ENCODE measurements at places on chromosomes 7 and 10.

GRCh38 chr7:30142710-30143109 lies 7.9 kb downstream of the MTURN start:
- no peak for DNase-seq

GRCh38 chr10:75399461-75400162 lies 2.0 kb downstream of the ZNF503 start:
- DNase-seq: peak; percentile 40

DNA sequence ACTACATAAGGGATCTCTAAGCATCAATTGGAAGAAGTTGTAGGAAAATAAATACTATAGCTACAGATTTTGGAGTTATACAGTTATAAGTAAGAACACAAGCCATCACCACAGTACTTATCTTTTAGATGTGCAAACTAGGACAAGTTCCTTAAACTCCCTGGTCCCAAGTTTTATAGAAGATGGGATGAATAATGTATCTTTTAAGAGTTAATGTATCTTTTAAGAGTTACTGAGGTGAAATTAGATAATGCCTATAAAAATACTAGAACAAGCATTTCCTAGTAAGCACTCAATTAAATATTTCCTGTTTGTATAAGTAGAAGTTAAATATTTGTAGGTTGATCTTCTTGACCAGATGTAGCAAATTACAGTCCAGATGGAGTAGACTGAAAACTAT lies 56.8 kb downstream of the SEMA3A start:
- DNase-seq: no peak

DNA sequence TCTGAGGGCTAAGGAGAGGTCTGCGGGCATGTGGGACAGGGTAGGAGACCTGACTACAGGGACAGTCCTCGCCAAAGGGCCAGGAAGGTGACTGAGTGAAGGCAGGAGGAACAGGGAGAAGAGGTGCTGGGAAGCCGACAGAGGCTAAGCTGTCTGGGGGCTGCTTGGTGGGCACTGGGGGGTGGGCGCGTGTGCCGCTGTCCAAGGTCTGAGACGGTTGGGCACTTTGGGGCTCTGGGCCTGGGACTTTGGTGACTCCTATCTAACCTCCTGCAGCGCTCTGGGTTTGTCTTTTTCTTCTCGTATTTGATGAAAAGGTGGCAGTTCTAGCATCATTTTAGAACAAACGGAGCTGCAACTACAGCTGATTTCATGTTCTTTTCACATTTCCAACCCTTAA lies 141.5 kb downstream of the C10orf105 start:
- DNase-seq: no peak

DNA sequence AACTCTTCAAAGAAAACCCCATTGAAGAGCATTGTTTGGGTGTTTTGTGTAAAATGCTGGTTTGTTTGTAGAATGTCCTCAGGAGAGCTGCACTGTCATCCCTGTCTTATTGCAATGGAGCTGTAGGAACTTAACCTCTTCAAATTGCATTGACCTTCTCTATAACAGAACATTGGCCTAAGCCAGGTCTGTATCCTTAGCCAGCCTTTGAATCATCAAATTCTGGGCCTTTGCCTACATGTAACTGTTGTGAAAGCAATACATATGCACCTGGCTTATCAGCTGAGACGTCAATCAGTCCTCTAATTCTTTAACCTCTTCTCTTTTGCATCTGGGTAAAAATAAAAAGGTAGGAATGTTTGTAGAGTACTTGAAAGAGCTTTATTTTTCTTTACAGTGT lies 196.0 kb downstream of the CSTF2T start:
- no peak for DNase-seq

GRCh38 chr10:27819781-27820531 lies 74.3 kb upstream of the MKX start:
- DNase-seq: no peak

GRCh38 chr7:27940341-27940740 lies 200.4 kb downstream of the TAX1BP1 start:
- DNase-seq: no peak

GRCh38 chr7:96691702-96692101 lies 17.9 kb downstream of the SEM1 start:
- no peak for DNase-seq

DNA sequence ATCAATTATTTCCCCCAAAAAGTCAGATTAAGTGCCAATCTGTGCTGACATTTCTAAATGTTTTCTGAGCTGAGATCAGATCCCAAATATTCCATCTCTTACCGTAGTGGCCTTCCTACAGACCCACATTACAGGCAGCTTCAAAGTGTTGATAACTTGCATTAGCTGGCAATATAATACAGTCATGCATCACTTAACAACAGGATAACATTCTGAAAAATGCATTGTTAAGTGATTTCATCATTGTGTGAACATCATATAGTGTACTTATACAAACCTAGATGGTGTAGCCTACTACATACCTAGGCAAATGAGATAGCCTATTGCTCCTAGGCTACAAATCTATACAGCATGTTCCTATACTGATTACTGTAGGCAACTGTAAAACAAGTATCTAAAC lies 22.4 kb downstream of the SLC25A13 start:
- no peak for DNase-seq

- DNase-seq: no peak
Observed at GRCh38 chr10:103928784-103929183, 10.8 kb upstream of the STN1 start.

GRCh38 chr10:114281461-114281860 lies 42.4 kb downstream of the VWA2 start:
- DNase-seq: no peak

- DNase-seq: no peak
Observed at GRCh38 chr7:122027058-122027457, 117.0 kb downstream of the AASS start.

GRCh38 chr10:117537436-117537903 lies 5.1 kb upstream of the EMX2 start:
- no peak for DNase-seq

DNA sequence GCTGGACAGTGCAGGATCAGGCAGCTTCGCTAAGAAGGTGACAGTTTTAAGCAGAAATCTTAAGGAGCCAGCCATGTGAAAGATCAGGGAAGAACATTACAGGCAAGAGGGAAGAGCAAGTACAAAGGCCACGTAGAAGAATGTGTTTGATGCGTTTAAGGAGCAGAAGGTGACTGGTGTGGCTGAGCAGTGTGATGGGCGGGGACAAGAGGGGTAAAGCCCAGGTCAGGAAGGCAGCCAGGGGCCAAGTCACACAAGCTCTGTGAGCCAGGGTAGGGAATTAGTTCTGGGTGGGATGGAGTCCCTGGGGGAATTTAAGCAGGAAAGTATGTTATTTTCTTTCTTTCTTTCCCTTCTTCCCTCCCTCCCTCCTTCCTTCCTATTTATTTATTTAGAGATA lies 166.9 kb downstream of the SH3PXD2A start:
- no peak for DNase-seq

- DNase-seq: no peak
Observed at GRCh38 chr10:17782921-17783665, 26.1 kb upstream of the MRC1 start.

DNA sequence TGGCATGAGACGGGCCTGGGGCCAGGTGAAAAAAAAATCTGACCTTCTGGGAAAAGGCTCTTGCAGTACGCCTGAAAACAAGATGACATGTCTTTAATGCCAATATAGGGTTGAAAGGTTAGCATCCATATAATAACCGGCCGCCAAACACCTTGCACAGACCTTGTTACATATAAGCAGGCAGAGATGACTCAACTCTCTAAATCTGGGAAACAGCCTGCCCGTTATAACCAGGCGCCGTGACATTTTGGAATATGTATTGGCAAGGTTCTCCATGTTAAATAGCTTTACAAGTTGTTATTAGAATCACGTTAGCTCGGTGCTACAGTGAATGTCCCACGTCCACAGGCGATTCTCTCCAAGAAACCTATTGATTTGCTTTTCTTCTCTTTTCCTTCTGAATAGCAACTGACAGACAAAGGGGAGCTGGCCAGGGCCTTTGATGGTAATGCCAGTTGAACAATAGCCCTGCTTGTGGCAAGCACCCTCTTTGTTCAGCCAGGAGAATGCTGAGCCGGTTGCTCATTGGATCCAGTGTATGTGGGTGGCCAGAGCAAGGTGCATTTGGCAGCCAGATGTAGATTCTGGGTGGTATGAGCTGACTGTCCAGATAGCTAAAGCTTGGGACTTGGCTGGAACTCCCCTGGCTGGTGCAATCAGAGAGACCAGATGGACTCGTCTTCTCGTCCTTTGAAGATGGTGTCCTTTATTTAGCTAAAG lies 80.1 kb upstream of the AUTS2 start:
- DNase-seq: no peak

GRCh38 chr7:46153583-46153950 lies 232.5 kb upstream of the IGFBP3 start:
- no peak for DNase-seq

DNA sequence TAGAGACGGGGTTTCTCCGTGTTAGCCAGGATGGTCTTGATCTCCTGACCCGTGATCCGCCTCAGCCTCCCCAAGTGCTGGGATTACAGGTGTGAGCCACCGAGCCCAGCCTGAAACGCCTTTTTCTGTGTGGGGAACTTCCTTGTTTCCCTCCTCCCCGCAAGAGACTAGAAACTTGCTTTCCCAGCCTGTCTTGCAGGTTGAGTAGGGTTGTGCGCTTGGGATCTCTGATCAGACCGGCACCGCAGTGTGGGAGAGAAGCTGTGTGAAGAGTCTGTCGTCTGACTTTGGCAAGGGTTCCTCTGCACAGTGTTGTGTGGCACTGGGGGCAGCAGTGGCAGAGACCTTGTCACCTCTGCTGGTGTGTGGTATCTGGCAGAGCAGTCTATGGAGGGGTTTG lies 28.9 kb downstream of the RBM17 start:
- no peak for DNase-seq

DNA sequence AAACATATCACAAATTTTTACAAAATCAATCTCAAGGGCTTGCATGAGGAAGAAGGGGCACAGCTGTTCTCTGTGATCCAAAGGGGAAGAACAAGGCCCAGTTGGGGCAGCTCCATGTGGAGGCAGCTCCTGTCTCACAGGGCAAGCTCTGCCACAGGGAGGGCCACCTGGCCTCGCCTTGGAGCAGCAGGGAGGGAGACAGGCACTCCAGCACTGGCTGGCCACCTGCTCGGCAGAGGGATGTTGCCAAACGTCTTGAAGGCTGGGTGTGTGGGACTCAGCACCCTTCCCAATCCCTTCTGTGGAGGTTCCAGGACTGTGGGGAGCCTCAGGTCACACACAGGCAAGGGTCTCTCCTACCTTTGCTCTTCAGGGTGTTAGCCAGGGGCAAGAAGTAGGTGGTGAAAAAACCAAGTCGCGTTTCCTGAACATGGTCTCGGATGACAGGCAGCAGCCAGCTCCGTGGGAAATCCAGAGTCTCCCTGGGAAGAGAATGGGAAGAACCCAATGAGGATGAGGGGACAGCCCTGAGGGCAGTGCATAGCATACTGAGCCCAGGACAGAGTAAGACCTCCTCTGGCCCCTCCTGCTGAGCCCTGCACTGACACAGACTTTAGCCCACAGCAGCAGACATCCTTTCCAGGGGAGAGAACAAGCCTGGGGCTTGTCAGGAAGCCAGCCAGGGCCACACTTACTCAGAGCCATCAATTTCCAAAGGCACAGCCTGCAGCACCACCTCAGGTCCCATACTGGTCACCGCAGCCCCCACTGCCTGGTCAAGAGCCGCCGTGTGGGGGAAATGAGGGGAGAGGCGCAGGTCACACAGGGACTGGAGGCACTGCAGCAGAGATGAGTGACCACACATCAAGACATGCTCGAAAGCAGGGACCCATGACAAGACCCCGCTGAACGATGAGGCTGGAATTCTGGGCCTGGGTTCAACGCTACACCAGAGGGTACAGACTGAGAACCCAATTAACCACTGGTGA lies 21.9 kb downstream of the RRP12 start:
- DNase-seq: no peak

DNA sequence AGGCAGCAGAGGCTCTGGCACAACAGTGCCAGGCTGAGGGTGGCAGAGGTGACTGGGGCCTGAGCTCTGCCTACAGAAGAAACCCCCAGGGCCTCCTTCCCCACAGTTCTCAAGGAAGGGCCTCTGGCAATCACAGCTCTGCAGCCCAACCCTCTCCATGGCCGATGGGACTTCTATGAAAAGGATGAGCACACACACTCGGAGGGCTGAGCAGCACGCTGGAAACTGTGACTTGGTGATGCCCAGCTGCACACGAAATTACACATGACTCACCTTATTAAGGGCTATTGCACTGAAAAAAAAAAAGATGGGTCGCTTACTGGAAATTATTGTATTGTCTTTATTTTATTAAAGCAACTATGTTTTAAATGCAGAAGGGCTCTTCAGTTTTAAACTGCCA lies 42.9 kb upstream of the LRRC18 start:
- no peak for DNase-seq

DNA sequence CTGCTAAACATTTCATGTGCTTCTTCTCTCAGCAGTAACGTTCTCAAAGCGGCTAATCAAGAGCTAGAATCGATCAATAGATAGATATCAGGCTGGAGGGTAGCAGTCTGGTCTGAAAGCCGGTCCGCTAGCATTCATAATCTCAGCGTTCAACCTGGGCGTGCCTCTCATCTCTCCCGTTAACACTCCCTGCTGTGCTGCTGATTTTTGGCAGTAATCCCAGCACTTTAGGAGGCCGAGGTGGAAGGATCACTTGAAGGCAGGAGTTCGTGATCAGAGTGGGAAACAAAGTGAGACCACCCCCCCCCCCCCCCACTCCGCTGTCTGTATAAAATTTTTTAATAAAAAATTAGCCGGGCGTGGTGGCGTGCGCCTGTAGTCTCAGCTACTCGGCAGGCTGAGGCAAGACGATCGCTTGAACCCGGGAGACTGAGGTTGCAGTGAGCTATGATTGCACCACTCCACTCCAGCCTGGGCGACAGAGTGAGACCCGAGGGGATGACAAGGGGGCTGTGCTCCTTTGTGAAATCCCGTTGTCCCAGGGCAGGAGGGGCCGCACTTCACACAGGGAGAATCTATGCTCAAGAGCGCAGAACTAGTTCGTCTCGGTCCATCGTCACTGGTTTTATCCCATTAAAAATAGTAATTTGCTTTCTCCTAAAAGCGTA lies 624 bp upstream of the CEP55 start:
- no peak for DNase-seq

DNA sequence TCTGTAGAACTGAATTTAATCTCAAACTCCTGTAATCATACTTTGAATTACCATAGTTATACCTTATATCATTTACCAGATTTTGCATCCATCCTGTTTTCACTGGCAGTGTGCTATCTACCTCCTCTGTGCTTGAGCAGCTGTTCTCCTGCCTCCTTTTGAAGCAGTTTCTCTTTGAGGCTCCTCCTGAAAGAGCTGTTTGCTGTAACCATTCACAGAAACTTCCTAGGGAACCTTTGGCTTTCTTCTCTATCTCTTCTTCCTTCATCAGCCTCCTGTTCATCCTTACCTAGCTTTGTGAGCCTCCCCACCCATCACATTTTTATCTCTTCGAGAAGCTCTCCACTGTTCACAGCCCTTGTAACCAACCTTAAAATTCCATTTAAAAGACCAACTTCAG lies 108.2 kb downstream of the AASS start:
- no peak for DNase-seq

- DNase-seq: no peak
Observed at GRCh38 chr7:110675383-110676103, 415.4 kb upstream of the LRRN3 start.

GRCh38 chr10:114458955-114459354 lies 54.7 kb upstream of the AFAP1L2 start:
- no peak for DNase-seq

Data from activated CD4-positive, alpha-beta T cell treated with anti-CD3 and anti-CD28 coated beads for 4 hours (primary cell).